ENCODE measurements at places on chromosomes 2 and 18.

DNA sequence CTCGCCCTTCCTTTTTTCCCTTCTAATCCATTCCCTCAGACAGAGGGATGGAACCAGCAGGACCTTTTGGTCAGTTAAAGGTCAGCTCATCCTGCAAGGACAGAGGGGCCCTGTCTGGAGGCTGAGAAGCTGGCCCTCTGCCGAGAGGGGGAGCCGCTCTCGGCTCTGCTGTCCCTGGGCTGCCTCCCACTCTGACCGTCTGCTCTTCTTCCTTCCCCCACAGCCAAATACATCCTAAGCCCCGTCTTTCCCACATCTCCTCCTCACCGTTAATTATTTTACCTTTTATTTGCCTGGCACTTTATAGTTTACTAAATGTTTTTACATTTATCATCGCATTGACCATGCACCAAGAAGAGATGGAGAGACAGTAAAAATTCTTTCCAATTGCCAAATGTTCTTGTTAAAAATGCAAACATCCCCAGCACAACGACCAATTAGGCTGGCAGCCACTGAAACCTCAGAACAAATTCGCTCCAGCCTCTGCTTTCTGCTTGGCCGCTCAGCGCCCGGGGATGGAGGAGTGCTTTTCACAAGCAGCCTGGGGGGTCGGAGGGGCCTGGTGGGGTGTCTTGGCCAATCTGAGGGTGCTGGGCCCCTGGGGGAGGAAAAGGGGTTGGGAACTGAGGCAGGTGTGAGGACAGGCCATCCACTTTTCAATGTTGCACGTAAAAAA lies 123.7 kb downstream of the TNS1 start:
- no peak for DNase-seq

DNA sequence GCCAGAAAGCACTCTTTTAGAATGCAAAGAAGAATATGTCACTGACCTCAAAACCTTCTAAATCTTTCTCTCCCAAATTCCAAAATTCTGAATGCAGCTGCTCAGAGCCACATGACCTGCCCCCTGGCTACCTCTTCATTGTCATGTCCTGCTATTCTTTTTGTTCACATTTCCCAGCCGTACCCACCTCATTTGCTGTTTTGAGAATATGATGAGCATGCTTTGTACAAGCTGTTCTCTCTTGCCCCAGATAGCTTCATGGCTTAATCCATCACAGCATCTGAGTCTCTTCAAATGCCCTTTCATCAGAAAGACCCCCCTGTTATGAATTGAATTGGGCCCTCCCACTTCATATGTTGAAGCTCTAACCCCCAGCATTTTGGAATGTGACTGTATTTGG lies 214.3 kb downstream of the KCNS3 start:
- DNase-seq: no peak

DNA sequence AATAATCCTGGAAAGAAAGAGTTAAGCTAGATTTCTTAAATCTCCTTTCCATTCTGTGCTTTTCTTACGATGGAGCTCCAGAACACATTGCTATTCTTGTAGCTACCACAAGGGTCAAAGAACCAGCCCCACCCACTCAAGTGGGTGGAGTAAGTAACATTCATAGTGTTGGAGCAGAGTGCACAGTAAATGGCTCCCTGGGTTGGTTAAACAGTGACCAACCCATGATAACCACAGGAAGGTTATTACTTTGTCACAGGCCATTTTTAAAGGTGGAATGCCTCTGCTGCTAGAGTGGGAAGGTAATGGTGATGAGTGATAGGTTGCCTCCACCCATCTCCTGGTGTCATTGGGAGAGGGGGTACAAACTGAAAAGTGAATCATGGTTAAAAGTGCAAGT lies 13.9 kb downstream of the ARPC2 start:
- DNase-seq: no peak

DNA sequence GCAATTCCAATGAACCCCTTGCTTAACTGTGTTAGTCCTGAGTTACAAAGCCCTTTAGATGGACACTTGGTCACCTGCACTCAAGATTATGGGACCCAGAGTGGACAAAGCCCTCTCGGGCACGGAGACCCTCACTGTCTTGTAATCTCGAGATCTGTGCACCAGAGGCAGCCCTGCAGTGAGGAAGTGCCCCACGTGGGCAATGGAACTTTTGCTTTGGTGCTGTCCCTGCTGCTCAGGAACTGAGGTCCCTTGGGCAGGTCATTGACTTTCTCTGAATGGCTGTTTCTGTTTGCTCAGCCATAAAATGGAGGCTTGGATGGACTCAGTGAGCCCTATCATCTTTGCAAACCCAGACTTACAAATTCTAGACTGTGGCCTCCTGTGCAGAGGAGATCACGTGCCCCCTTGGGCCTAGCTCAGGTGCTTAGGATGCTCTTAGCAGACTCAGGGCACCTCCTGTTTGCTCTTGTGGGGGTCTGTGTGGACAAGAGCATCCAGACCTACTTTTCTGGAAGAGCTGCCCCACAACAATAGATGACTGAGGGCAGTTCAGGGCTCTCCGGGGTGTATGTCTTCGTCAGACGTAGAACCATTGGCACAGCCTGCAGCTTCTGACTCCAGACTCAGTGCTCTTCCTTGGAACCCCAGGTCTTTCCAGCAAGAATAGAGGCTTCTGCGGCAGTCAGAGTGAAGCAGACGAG lies 94.5 kb upstream of the HS6ST1 start:
- DNase-seq: no peak

DNA sequence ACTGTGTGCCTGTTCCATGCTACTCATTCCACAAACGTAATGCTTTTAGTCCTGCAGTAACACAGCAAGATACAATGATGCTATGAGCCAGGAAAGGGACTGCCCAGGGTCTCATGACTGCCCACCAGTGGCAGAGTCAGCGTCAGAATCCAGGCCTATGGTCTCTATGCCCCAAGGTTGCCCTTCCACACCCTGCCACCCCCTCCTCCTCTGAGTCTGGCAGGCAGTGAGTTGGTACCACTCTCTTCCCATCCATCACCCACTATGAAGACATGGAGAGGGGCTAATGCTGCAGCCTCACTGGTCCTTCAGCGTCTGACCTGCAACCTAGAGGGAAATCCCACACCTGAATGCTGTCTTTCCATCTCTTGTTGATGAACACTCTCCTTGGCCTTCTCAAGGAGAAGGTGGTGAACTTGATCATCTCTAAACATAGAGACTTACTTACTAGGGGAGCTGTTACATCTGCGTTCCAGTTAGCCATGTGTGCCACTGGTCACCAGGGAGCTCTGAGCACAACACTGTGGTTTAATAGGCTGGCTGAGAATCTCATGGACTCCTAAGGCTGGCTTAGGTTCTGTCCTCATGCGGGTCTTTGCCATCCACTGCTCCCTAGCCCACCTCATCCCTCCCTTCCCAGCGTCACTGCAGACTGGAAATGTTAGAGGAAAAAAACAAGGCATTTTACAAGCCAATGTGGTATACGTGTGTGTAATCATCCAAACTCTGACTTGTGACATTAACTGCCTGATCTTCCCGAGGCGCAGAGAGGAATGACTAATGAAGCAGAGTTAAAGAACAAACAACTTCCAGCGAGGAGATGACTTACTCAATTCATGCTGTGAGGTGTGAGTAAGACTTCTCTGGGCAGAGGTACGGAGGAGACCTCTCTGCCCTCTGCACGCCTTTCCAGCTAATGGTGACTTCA lies 28.8 kb downstream of the STEAP3 start:
- no peak for DNase-seq

DNA sequence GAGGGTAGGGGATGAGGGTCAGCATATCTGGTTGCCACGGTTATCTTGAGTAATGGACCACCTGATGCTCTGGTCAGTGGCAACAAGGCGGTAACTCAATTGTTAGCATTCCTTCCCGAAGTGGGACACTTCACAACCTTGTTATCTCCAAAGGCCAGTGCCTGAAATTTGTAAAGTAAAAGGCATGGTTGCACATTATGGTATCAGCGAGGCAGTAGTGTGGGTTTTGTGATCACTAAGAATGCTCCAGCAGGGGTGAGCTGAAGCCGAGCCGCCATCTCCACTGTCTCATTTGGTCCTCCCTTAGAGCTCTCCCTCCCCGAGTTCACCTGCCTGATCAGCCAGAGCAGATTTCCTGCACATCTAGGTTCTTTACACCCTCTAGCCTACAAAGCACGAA lies 50.5 kb upstream of the LGALSL start:
- no peak for DNase-seq

DNA sequence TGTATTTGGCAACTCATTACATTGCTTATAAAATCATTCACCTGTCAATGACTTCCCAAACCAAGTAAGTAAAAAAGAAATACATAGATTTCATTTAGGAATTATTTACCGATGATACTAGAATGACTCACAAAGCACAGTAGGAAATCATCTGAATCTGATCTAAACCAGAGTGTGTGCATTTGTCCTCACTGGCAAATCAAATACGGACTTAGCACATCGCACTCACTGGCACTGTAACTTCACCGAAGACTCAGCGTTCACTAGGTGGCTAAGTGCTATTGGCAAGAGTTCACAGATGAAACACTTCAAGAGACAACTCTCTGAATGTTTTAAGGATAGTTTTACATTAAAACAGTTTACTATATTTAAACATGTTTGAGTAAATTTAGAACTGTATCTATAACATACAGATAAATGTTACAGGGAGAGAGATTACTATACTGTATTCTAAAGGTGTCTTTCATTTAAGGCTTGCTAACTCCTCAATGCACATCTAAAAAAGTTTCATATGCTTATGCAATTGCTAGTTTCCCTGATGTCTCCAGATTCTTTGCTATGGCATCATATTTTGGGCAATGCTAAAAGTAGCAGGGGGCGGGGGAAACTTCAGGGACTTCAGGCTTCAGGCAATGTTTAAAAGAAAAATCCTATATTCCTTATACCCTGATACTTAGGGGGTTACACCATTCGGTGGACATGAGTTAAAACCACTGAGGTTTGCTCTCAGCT lies 48.8 kb downstream of the STK39 start:
- DNase-seq: no peak

DNA sequence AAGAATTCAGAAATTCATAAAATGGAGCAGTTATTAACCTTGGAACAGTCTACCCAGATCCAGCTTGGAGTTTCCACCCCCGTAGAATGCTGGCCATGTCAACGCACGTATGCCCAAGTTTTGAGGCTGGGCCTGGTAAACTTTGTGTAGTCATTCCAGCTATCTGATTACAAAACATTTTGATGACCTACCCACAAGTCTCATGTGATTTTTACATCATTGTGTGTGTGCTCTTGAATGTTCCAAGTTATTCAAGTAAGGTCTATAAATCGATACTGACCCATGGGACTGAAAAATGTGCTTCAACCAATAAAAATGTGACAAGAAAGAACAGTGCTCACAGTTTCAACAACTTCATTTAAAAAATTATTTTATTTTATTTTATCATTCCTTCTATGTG lies 32.5 kb upstream of the ICOS start:
- no peak for DNase-seq

DNA sequence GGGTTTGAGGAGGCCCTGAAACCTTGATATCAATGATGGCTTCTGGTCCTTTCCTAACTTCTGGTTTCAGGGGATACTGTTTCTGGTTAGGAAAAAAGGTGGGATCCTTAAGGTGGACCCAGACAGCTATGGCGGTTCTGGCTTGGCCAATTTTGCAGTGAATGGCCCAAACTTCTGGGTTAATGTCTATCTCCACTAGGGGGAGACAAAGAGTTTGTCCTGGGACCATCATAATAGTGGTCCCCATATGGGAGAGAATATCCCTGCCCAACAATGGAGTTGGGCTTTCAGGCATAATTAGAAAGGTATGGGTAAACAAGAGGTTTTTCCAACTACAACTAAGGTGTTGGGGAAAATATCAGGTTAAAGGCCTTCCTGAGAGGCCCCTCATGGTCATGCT lies 273.5 kb downstream of the CALCRL start:
- DNase-seq: no peak

- peak; percentile 43 for DNase-seq
These were observed 682 bp downstream of the DUSP2 start for GRCh38 chr2:96144481-96145035.

All from activated CD4-positive, alpha-beta T cell treated with anti-CD3 and anti-CD28 coated beads, Interleukin-2, amount 50 U/mL, for 1 hour (primary cell).